ENCODE measurements at places on chromosomes 16 and 17. TPM values are rescaled to one million over a fixed set of nuclear protein-coding genes. Genes with fewer than 3 reads are reported as not detected.
A peak's percentile ranks its signal among the peaks of the same experiment; 100 is the strongest.

- no peaks in the 10 kb centered on the region for H3K4me1 ChIP-seq
- no peak overlapping the region for H3K27ac ChIP-seq
- DNase-seq = no peak
- H3K4me3 ChIP-seq = no peak overlapping the region
- H3K27me3 ChIP-seq = no peaks in the 10 kb centered on the region
These were observed 331.5 kb downstream of the CBLN1 start for GRCh38 chr16:48950184-48950583.

- no peak overlapping the region for H3K4me3 ChIP-seq
- no peaks in the 10 kb centered on the region for H3K36me3 ChIP-seq
- H3K27me3 ChIP-seq = no peaks in the 10 kb centered on the region
- no peak for DNase-seq
- H3K27ac ChIP-seq = no peak overlapping the region
These were observed 35.1 kb upstream of the CREBBP start for GRCh38 chr16:3915426-3916260.

WFIKKN1 gene
- 0.73 TPM for total RNA-seq

DNA sequence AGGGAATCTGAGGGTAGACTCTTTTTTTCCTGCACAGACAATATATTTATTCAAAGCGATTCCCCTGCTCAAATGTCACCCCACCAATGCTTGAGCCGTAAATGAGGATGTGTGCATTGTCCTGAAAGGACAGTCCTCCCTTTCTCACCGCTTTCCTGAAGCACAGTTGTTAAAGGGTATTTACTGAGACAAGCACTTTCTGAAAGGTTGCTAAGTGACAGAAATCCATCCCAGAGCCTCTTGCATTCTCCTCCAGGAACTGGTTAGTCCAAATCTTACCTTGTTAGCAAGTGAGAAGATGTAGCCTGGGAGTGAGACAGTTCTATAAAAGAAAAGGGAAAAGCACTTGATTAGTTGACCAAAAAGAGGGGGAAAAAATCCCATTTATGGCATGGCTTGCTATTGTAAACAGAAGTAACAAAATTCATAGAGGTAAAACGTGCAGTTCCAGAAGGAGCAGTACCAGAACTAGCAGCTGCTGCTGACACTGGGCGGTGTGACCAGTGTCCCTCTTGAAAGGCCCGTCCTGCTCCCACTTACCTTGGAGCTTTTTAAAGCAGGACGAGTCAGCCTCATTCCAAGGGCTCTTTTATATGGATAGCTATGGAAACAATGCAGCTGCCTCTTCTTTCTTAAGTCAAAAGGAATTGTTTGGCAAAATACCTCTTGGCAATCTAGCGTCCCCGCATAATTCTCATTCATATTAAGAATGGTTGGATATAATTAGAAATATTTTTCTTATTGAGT is at the start of gene MYH2:
Gene MYH2 (minus strand): TSS at position 563 of the 747 bp plus-strand sequence. CDS start 1,738 bp downstream, outside the sequence.
- no peak within 1 kb of the TSS for H3K4me3 ChIP-seq
- DNase-seq = no peak
- no peaks in the 10 kb centered on the region for H3K27me3 ChIP-seq
- no peak within 1 kb of the TSS for H3K27ac ChIP-seq
- no peaks in the 10 kb centered on the region for H3K36me3 ChIP-seq

GRCh38 chr16:78815713-78816112 is 716.3 kb downstream of the WWOX start:
- H3K4me1 ChIP-seq = no peaks in the 10 kb centered on the region
- no peak for DNase-seq
- H3K27ac ChIP-seq = peak overlapping the region; percentile 60
- no peaks in the 10 kb centered on the region for H3K36me3 ChIP-seq
